ENCODE measurements at places on chromosomes 12 and 14. TPM values are rescaled to one million over a fixed set of nuclear protein-coding genes. Genes with fewer than 3 reads are reported as not detected.

DNA sequence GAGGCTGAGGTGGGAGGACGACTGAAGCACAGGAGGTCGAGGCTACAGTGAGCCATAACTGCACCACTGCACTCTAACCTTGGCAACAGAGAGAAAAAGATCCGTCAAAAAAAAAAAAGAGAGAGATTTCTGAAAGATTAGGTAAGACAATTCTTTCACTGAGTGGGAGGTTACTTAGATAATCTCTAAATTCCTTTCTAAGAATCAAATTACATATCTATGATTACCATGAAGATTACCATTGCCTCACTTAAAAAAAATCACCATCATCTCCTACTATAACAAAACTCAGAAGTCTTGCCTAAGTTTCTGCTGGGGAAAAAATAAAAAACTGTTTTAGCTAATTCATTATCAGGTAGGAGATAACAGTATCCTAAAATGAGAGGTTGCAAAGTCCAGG lies 366.7 kb downstream of the DUSP6 start:
- no peak for DNase-seq

DNA sequence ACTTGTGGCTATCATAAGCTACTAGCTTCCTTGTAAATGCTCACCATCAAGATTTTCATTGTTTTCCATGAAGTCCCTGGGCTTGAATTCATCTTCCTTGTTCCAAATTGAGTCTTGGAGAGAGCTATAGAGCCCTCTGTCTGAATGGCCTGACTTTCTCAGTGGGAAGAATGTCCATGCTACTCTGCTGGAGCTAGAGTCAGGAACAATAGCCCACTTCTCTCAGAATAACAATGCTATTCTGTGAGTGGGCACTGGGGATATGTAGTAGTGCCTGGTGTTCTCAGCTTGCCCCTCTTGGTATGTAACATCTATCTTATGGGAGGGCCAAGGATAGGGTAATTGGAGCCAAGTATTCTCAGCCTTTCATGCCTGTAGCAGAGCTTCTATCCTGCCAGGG lies 127.6 kb upstream of the TRHDE start:
- no peak for DNase-seq

Gene PIWIL1
- not detected for total RNA-seq

Gene CLEC14A
- total RNA-seq, result 33.1 TPM

Data from left ventricle myocardium superior (tissue), 1 donor.